ENCODE measurements at places on chromosomes 2 and 18.

DNA sequence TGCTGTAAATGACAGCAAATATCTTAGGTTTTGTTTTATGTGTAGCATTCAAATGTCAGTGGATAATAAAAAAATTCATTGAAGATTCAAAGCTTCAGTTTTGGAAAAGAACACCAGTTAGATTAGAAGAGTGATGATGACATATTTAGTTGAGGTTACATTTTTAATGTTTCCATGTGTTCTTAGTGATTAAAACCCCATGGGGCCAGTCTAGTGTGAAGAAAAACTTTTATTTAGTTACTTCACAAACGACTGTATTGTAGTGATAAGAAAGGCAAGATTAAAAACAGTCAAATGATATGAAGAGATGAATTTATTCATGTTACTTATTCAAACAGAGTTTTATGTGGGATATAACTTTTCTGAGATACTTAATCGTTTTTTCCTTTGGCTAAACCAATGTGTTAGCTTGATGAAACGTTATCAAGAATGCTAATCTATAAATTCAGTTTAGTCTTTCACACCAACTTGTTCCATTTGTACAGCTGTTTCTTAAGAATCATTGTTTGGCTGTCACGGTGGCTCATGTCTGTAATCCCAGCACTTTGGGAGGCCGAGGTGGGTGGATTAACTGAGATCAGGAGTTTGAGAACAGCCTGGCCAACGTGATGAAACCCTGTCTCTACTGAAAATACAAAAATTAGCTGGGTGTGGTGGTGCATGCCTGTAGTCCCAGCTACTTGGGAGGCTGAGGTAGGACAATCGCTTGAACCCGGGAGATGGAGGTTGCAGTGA is 11.6 kb downstream of the BMPR2 start:
- no peak for DNase-seq

DNA sequence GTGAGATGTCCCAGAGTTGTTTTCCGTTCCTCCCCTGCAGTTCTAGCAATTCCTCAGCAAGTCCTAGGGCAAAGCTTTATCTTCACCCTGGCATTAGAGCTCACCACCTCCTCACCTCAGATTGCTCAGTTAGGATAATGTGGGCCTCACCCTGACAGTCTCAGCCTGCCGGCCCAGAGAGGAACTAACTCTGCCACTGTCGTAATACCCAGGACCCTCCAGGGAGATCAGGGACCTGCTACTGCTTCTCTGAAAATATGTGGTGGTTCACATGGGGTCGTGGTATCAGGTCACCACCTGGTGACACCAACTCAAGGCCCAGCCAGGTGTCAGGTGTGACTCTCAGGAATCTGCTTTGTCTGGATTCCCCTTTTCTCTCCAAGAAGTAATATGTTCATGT is 120.7 kb downstream of the FEZ2 start:
- DNase-seq: no peak

- no peak for DNase-seq
Measured at GRCh38 chr18:51614967-51615571, 417.6 kb upstream of the MEX3C start.

DNA sequence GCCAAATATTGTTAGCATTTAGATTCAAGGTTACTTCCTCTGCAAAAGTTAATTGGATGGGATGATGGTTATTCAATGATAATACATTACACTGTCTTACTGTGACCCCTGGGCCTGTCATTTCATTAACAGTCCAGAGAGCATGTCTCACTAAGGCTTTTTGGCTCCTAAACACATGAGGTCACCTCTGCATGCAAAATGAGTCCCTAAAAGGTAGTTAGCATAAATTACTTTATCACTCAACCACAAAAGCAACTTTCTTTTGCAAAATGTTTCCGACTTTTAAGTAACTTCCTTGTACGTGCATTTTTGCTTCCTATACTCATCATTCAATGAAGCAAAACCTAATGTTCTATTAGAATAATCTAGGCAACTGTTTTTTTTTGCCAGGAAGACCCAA is 16.8 kb upstream of the AGFG1 start:
- DNase-seq: no peak

- no peak for DNase-seq
Measured at GRCh38 chr18:66316701-66317100, 287.2 kb downstream of the CDH19 start.

DNA sequence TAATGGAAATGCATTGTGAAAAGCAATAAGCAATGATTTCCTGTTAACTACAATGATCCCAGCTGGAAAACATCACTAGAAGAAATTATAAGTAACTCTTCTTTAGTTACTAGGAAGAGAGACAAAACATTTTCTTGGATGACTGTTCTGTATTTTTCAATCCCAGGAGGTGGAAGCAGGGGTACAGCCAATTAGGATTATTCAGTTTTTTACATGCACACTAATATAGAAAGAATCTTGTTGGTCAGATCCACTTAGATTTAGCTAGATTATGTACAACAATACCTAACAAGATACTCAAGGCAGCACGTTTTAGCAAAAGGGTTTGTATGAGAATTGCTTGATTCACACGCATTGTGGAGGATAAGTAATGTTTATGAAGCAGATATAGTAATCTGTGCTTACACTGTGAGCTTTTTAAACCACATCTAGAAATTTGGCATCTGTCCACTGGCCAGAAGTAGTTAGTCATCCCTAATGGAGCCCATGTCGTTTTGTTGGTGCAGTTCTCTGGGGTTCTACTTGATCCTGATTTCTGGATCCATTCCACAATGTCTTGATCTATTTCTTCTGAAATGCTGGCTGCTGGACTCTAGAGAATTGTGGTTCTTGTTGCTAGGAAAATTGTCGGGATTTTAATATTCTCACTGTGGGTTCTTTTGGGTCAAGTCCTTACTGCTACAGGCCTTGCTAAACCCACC is 199.7 kb downstream of the ADCYAP1 start:
- DNase-seq: no peak

All from stimulated activated CD4-positive, alpha-beta T cell treated with anti-CD3 and anti-CD28 coated beads, TNF-alpha, amount 100 ng/mL, for 4 hours (primary cell).